Tibial nerve (tissue), 4 donors: ENCODE measurements at places on chromosomes 3 and 15.

- H3K27me3 ChIP-seq, result no peaks in the 10 kb centered on the region
- H3K27ac ChIP-seq, result no peak overlapping the region
- peaks cover 28% of the 10 kb centered on the region for H3K4me1 ChIP-seq
- no peak for DNase-seq
Observed at GRCh38 chr3:188208516-188208981, 54.6 kb downstream of the LPP start.

DNA sequence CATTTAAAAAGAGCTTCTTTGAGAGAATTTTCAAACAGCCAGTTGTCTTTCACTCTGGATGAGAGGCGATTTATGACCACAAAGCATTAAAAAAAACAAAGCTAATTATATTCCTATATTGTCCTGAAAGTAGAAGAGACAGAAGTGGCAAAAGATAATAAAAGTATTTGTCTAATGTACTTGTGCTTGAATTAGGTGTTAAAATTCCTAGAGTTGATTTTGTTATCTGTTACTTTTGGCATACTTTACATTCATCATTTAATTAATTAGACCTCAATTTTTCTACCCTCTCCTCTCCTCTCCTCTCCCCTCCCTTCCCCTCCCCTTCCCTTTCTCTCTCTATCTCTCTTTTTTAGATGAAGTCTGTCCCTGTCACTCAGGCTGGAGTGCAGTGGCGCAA, 635.1 kb upstream of the ZNF385D start:
- no peaks in the 10 kb centered on the region for H3K4me1 ChIP-seq
- H3K4me3 ChIP-seq, result no peak overlapping the region
- no peak overlapping the region for H3K27ac ChIP-seq
- H3K36me3 ChIP-seq, result no peaks in the 10 kb centered on the region

GRCh38 chr3:167740961-167741587, 5.6 kb downstream of the SERPINI1 start:
- DNase-seq, result no peak
- no peak overlapping the region for H3K4me3 ChIP-seq
- H3K4me1 ChIP-seq, result peaks cover 8% of the 10 kb centered on the region
- H3K36me3 ChIP-seq, result no peaks in the 10 kb centered on the region
- H3K27ac ChIP-seq, result no peak overlapping the region
- H3K27me3 ChIP-seq, result no peaks in the 10 kb centered on the region

DNA sequence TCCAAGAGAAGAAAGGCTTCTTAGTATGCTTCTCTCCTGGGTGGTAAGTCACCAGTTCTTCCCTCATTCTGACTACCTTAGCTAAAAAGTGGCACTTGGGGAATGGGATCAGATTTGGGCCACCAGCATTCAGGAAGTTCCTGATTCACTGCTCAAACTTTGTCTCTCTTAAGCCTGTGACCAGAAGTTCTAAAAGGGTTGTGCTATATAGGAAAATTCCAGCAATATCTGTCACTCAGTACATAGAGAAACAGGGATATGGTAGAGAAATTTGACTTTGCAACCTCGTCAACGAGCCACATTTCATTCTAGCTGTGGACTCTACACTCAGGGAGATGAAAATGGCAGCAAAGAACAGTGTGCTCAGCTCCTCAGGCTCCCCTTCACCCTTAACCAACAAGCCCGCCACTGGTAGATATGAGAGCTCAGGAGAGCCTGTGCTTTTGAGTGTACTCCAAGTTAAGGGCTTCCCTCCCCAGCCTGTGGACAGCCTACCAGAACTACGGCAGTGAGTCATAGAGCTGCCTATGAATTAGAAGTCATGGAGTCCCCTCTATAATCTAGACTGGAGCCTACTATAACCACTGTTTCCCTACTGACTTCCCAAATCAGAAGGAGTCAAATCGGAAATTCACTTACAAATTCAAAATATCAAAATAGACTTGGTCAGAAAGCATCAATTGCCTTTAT, 52.6 kb upstream of the MYO5C start:
- H3K27ac ChIP-seq, result no peak overlapping the region
- no peak overlapping the region for H3K4me3 ChIP-seq
- no peak for DNase-seq
- H3K36me3 ChIP-seq, result peaks cover 1% of the 10 kb centered on the region
- H3K27me3 ChIP-seq, result no peaks in the 10 kb centered on the region
- H3K4me1 ChIP-seq, result no peaks in the 10 kb centered on the region

- no peak for DNase-seq
- H3K27me3 ChIP-seq, result no peaks in the 10 kb centered on the region
- H3K36me3 ChIP-seq, result no peaks in the 10 kb centered on the region
- no peak overlapping the region for H3K27ac ChIP-seq
- no peaks in the 10 kb centered on the region for H3K4me1 ChIP-seq
- no peak overlapping the region for H3K4me3 ChIP-seq
Observed at GRCh38 chr3:189748046-189748445, 116.9 kb downstream of the TP63 start.

- peak overlapping the region; percentile 36 for H3K27ac ChIP-seq
- H3K4me1 ChIP-seq, result no peaks in the 10 kb centered on the region
- no peak overlapping the region for H3K4me3 ChIP-seq
- H3K36me3 ChIP-seq, result no peaks in the 10 kb centered on the region
- no peaks in the 10 kb centered on the region for H3K27me3 ChIP-seq
- DNase-seq, result no peak
Observed at GRCh38 chr3:37712918-37713817, 148.5 kb upstream of the CTDSPL start.

- DNase-seq, result no peak
- H3K4me3 ChIP-seq, result no peak overlapping the region
- H3K36me3 ChIP-seq, result no peaks in the 10 kb centered on the region
- no peaks in the 10 kb centered on the region for H3K27me3 ChIP-seq
Observed at GRCh38 chr3:61578667-61579367, 17.4 kb downstream of the PTPRG start.

GRCh38 chr3:150222691-150223489, 185.2 kb upstream of the TSC22D2 start:
- H3K4me3 ChIP-seq, result no peak overlapping the region
- H3K27ac ChIP-seq, result no peak overlapping the region
- no peak for DNase-seq

DNA sequence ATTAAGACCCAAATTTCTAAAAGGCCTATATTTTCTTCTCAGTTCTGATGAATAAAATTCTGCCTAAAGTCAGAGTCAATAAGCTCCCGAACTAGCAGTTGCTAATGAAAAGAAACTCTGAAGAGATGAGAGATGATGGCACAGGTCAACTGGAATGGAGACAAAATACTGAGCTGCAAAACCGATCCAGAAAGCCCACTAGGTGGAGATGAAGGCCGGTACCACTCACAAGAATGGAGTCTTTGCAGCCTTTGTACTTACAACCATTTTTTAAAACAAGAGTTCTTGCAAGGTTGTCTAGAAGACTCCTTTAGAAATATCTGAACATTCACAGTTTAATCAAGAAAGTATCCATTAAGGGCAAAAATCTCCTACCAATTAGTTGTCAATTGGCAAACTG, 119.9 kb upstream of the TJP1 start:
- H3K27ac ChIP-seq, result no peak overlapping the region
- H3K4me1 ChIP-seq, result peaks cover 15% of the 10 kb centered on the region
- no peak for DNase-seq
- no peaks in the 10 kb centered on the region for H3K36me3 ChIP-seq

DNA sequence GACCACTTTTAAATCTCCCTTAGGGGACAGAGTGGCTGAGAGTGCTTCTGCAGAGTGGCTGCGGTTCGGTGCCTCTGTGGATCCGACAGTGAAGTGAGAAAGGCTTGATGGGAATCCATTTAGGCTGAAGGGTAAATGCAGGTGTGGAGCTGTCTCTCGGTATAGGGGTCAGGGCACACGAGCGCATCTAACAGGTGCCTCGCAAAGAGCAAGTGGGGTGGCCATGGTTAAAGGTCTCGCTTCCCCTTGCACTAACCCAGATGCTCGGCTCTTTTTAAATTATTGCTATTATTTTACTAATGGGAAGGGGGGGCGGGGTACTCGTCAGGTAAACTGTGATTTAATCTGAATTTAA, 598 bp upstream of the GJD2 start:
- peaks cover 67% of the 10 kb centered on the region for H3K27me3 ChIP-seq
- DNase-seq, result no peak
- H3K36me3 ChIP-seq, result no peaks in the 10 kb centered on the region
- no peak overlapping the region for H3K4me3 ChIP-seq

DNA sequence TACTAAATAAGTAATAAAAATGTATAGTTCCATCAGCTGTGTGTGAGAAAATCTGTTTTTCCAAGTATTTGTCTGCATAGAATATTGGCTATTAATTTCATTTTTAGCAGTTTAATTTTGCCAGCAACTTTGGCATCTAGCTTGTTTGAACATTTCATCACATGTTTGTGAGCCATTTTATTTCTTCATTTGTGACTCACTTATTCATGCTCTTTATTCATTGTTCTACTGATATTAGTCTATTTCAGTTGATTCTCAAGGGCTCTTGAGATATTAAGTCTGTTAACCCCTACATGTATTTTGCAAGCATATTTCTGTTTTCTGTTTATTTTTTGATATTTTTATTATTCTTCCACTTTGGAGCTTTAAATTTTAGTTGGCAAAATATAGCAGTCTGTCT, 74.0 kb upstream of the PHLDB2 start:
- peaks cover 64% of the 10 kb centered on the region for H3K4me1 ChIP-seq
- no peak for DNase-seq
- H3K4me3 ChIP-seq, result no peak overlapping the region
- H3K27me3 ChIP-seq, result no peaks in the 10 kb centered on the region

GRCh38 chr3:67524046-67524445, 130.4 kb downstream of the SUCLG2 start:
- no peaks in the 10 kb centered on the region for H3K4me1 ChIP-seq
- DNase-seq, result no peak
- H3K27me3 ChIP-seq, result no peaks in the 10 kb centered on the region
- H3K4me3 ChIP-seq, result no peak overlapping the region

DNA sequence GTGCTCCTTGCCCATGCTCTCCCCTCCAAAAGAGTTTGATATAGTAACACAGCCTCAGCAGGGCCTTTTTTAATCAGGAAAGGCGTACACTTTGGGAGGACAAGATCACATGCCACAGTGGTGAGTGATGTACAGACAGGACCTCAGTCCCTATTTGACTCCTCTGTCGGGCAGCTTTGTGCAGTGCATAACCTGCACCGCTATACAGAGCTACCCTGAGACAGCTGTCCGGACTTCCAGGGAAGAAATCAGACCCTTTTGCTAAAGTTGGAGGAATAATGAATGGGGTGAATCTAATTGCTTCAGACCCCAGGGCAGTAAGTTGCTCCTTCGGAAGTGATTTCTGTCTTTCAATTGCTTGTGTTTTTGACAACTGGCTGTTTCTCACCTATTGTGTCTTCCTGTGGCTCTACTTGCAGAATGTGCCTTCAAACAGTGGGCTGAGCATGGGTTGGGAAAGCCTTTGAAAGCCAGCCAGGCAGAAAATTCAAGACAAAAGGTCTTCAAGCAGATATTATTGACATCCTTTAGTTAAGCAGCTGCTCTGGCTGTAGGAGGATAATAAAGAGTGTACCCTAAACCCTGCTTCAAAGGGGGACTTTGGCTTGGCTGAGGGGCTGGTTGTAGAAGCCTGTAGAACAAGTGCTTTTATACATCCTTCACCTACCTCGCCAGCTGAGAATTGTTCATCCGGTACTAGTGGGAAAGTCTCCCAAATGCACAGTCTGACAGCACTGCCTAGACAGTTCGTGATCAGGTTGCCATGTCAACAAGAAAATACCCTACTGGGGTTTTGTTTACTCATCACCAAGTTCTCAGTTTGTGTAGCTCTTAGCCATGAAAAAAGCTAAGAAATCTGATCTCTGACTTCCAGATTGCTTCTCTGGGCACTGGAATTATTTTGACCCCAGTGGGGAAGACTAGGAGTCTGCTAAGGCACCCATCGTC, 35.1 kb downstream of the SNTN start:
- no peaks in the 10 kb centered on the region for H3K4me1 ChIP-seq
- no peak overlapping the region for H3K27ac ChIP-seq
- no peaks in the 10 kb centered on the region for H3K36me3 ChIP-seq
- no peaks in the 10 kb centered on the region for H3K27me3 ChIP-seq

DNA sequence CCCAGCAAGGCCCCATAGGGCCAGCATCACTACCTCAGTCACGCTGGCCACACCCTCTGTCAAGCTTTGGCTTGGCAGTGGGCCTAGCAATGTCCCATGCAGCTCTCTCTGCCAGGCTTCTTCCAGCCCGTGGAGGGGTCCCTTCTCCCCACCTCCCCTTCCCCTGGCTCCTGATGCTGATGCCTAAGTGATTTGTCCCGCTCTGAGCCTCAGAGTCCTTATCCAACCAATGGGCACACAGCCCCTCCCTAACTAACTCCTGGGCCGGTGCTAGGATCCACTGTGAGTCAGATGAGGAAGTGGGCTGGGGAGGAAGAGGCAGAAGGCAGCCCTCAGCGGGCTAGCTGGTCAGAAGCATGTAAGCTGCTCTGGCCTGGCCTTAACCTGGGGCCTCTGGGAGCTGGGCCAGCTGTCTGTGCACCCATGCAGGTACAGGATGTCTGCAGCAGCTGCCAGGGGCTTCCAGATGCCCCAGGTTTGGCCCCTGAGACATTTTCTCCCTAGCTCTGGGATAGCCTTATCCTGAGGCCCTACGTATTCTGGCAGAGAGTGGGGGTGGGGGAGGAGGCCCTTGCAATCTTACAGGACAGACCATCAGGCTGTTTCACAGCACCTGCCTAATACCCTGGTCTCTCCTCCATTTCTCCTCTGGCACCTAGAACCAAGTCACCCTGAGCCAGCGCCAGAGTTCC, 740 bp upstream of the ZBTB47 start:
- H3K27me3 ChIP-seq, result no peaks in the 10 kb centered on the region
- DNase-seq, result peak; percentile 37
- peak overlapping the region; percentile 78 for H3K4me3 ChIP-seq

- H3K4me3 ChIP-seq, result no peak overlapping the region
- no peaks in the 10 kb centered on the region for H3K27me3 ChIP-seq
- DNase-seq, result no peak
Observed at GRCh38 chr3:111947231-111947630, 31.6 kb upstream of the ABHD10 start.

GRCh38 chr15:42367041-42367440, 7.7 kb downstream of the CAPN3 start:
- H3K4me3 ChIP-seq, result no peak overlapping the region
- H3K4me1 ChIP-seq, result no peaks in the 10 kb centered on the region
- no peaks in the 10 kb centered on the region for H3K27me3 ChIP-seq
- no peak for DNase-seq
- H3K27ac ChIP-seq, result no peak overlapping the region
- H3K36me3 ChIP-seq, result no peaks in the 10 kb centered on the region

GRCh38 chr15:49045751-49046219, 461 bp downstream of the SECISBP2L start:
- peaks cover 18% of the 10 kb centered on the region for H3K4me1 ChIP-seq
- H3K27me3 ChIP-seq, result no peaks in the 10 kb centered on the region
- H3K4me3 ChIP-seq, result peak overlapping the region; percentile 86
- DNase-seq, result no peak
- H3K36me3 ChIP-seq, result no peaks in the 10 kb centered on the region
- H3K27ac ChIP-seq, result peak overlapping the region; percentile 95

DNA sequence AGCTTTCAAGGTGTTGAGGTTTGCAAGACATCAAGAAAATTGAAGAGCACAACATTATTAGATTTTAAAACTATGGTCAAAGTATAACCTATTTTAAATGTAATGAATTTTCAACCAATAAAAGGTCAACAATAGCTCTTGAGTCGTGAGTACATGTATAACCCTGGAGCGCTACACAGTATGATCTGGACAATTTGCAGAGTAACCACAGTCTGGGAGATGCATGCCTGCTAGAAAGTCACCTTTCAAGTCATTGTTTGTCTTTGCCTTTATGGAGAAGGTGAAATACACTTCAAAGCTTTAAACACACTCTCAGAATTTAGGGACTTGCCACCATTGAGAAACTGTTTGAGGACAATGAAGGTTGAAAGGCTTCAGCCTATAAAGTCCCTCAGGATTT, 112.6 kb upstream of the ALCAM start:
- H3K27me3 ChIP-seq, result no peaks in the 10 kb centered on the region
- H3K4me1 ChIP-seq, result no peaks in the 10 kb centered on the region
- no peak for DNase-seq
- no peak overlapping the region for H3K27ac ChIP-seq
- no peak overlapping the region for H3K4me3 ChIP-seq
